Sigmoid colon (tissue), 7 donors: ENCODE measurements at places on chromosomes 12 and 14. TPM values are rescaled to one million over a fixed set of nuclear protein-coding genes. Genes with fewer than 3 reads are reported as not detected.

The DCAF5 gene
- 23.6 TPM for polyA plus RNA-seq

The SLC6A13 gene
- not detected for polyA plus RNA-seq

The CLEC2A gene
- polyA plus RNA-seq = not detected

The SLC25A21 gene
- 0.13 TPM for polyA plus RNA-seq

DNA sequence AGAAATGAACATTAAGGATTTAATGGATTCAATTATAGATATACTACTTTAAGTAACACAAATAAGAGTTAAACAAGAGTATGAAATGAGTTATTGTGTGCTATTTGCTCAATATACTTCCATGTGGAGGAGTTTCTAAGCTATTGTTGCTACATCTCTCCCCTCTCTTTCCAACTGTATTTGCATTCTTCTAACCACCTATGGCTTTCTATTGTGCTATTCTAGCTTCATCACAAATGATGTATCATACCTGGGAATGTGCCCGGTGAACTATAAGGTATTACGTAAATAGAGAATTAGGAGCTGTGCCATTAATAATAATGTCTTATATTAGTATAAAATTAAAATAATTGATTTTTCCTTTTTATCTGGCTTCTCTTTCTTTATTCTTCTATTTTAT lies 87.1 kb upstream of the PLEKHG7 start:
- no peak overlapping the region for H3K4me3 ChIP-seq
- no peaks in the 10 kb centered on the region for H3K4me1 ChIP-seq
- no peak for DNase-seq
- H3K27me3 ChIP-seq = no peaks in the 10 kb centered on the region

DNA sequence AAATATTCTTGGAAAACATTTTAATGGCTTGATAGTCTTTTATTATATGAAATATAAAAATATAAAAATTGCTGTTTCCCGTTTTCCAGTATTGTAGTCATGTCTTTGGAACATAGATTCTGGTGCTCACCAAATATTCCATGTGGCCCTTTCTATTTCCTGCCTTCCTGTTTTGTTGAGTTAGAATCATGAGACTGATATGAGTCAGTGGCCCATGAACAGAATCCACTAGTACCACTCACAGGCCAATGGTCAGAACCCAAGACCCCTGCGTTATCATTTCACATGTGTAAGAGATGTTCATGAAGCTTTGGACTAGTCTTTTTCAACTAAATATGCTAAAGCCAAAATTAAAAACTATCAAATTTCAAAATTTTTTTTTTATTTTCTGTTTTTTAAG lies 56.9 kb downstream of the BICD1 start:
- H3K27ac ChIP-seq = no peak overlapping the region
- peaks cover 7% of the 10 kb centered on the region for H3K4me1 ChIP-seq
- no peaks in the 10 kb centered on the region for H3K27me3 ChIP-seq
- H3K4me3 ChIP-seq = no peak overlapping the region

DNA sequence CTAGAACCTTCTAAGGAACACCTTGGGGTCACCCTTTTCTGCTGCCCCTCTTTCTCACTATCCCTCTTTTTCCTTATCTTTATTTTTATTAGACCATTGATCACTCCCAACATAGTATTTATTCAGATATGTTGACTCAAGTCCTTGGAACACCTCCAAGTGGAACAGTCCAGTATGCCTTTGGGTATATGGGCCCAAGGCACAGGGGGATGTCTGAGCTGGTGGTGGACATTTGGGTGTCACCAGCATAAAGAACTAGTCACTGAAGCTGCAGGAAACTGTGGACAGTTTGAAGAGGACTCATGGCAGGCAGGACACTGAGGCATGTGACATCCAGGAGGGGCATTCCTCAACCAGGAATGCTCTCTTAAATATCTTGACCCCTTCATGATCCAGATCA lies 105.6 kb downstream of the VEZT start:
- no peak overlapping the region for H3K4me3 ChIP-seq
- H3K4me1 ChIP-seq = peaks cover 13% of the 10 kb centered on the region
- no peak overlapping the region for H3K27ac ChIP-seq
- no peak for DNase-seq
- no peaks in the 10 kb centered on the region for H3K27me3 ChIP-seq

DNA sequence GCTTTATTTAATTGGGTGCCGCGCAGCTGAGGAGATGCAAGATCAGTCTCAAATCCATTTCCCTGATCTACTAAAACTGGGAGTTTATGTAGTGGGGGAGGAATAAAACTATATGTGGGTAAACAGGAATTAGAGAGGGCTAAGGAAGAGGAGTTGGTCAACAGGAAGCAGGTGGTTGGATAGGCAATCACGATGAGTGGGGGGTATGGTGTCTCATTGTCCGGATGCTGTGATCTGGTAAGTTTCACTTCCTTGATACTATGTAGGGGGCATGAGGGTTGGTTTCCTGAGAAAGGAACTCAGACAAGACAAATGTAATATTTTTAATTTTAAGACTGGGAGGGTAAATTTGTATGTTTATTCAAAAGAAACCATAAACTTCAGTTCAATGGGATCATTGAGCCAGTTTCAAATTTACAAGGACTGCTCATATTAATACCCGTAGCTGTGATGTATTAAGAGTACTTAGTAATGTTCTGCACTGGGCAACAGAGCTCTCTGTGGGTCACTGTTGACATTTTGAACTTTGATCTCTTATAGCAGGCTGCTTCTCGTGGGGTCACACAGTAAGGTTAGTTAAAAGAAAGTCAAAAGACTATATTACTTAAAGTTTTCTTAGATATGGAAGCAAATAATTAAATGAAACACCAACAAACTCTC lies 786.2 kb upstream of the FBXO33 start:
- no peaks in the 10 kb centered on the region for H3K4me1 ChIP-seq
- no peaks in the 10 kb centered on the region for H3K27me3 ChIP-seq
- H3K4me3 ChIP-seq = no peak overlapping the region
- no peak for DNase-seq
- H3K36me3 ChIP-seq = no peaks in the 10 kb centered on the region

DNA sequence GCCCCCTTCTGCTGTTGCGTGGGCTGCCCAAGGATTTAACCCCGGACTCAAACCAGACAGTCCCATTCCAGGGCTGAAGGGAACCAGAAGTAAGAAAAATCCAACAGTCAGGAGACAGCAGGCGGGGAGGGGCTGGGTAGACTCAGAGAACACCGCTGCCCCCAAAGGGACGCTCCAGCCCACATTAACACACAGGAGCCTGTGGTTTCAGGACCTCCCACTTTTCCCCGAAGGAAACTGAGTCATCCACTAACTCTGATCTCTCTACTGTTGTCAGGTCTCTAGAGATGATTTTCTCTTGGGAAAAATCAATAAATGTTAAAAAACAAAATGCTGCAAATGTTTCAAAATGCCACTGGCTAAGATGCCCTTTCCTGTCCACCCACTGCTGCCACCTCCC lies 41.6 kb downstream of the FBXO21 start:
- H3K27me3 ChIP-seq = no peaks in the 10 kb centered on the region
- peaks cover 63% of the 10 kb centered on the region for H3K36me3 ChIP-seq
- H3K4me1 ChIP-seq = no peaks in the 10 kb centered on the region
- H3K27ac ChIP-seq = no peak overlapping the region
- H3K4me3 ChIP-seq = no peak overlapping the region
- DNase-seq = no peak

GRCh38 chr12:7512553-7512952 lies 9.0 kb upstream of the CD163 start:
- no peaks in the 10 kb centered on the region for H3K27me3 ChIP-seq
- no peaks in the 10 kb centered on the region for H3K36me3 ChIP-seq
- no peak overlapping the region for H3K4me3 ChIP-seq
- DNase-seq = peak; percentile 62

DNA sequence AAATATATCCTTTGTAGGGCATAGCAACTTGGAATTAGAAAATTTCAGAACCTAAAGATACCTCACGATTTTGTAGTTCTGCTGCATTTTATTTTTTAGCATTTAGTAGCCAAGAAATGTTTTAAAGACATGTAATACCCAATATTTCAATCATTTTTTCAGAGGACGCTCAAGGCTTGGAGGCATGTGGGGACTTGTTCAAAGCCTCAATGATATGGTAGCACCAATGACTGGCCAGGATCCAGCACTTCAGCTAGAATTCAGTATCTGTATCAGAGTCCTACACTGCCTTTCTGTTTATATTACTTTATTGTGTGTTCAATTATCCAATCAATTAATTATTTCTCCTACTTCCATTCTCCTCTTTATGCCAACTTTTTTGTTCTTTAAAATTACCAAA lies 154.8 kb upstream of the NEDD1 start:
- H3K4me1 ChIP-seq = no peaks in the 10 kb centered on the region
- no peaks in the 10 kb centered on the region for H3K36me3 ChIP-seq
- no peak overlapping the region for H3K4me3 ChIP-seq
- no peak overlapping the region for H3K27ac ChIP-seq

GRCh38 chr12:116434155-116435011 lies 124.8 kb upstream of the MAP1LC3B2 start:
- H3K27ac ChIP-seq = peak overlapping the region; percentile 77
- H3K4me1 ChIP-seq = peaks cover 29% of the 10 kb centered on the region
- H3K4me3 ChIP-seq = peak overlapping the region; percentile 30
- no peaks in the 10 kb centered on the region for H3K27me3 ChIP-seq
- no peaks in the 10 kb centered on the region for H3K36me3 ChIP-seq
- peak; percentile 95 for DNase-seq

DNA sequence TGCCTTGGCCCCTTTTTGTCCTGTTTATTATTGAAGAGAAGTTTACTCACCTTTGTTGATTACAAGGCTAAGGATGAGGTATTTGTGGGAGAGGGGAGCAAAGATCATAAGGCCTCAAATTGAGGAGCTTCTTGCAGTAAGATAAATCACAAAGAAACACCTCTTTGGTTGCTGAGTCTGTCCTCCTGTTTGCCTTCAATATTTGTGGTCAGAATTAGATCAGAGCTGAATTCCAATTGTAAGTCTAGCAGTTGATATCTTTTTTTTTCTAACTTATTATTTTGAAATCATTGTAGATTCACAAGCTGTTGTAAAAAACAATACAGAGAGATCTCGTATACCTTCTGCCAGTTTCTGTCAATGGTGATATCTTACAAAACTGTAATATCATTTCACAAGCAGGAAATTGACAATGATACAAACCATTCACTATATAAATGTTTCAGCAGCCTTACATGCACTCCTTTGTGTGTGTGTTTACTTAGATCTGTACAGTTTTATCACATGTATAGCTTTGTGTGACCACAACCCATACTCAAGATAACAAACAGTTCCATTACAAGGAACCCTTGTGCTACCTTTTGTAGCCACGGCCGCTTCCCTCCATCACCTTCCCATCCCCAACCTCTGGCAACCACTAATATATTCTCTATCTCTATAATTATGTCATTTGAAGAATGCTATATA lies 97.4 kb downstream of the KICS2 start:
- H3K27ac ChIP-seq = no peak overlapping the region
- H3K4me1 ChIP-seq = no peaks in the 10 kb centered on the region
- H3K4me3 ChIP-seq = no peak overlapping the region
- H3K27me3 ChIP-seq = no peaks in the 10 kb centered on the region
- H3K36me3 ChIP-seq = peaks cover 14% of the 10 kb centered on the region
